ENCODE measurements at places on chromosomes 2 and 18.

DNA sequence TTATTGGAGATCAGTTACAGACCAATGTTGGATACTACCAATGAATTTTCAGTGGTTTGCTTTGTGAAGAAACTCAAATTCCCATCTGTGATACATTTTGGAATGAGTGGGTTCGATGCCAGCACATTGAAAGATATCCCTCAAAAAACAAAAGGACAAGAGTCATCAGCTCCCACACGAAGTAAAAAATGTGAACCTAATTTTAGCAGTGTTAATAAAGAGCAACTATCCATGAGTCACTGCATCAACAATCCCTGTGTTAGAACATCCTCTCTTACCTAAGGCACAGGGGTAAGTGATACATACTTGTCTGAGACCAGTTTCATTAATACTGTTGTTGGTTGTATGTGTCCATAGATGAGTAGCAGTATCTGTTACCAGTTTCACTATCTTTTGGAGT is 551.8 kb upstream of the SOX11 start:
- DNase-seq = no peak

GRCh38 chr2:37707393-37707792 is 36.0 kb upstream of the CDC42EP3 start:
- DNase-seq = no peak

GRCh38 chr2:68258851-68259250 is 6.5 kb upstream of the PPP3R1 start:
- DNase-seq = no peak

- no peak for DNase-seq
Measured at GRCh38 chr18:7476386-7476785, 90.7 kb upstream of the PTPRM start.

- DNase-seq = no peak
Measured at GRCh38 chr18:31278609-31279071, 39.3 kb upstream of the DSG1 start.

DNA sequence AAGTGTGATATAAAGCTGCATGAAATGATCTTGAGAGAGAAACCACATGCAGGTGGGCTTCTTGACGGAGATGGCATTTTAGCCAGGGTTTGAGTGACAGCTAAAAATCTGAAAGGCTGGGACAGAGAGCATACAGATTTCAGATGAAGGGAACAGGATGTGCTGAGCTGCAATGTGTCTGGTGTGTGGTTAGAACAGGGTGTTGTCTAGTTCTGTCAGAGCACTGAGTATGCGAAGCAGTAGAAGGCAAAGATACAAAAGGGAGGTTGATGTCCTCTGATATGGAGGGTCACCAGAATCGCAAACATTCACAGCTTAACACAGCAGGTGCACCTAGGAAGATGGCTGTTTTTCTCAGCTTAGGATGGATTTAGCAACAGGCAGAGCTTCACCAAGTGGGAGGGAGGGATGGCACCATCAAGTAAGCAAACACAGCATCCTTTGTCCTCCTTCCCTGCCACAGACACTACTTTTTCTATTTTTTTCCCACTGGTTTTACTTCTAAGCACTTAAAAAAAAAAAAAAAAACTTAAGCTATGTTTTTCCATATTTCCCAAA is 182.5 kb downstream of the TMX3 start:
- DNase-seq = no peak

DNA sequence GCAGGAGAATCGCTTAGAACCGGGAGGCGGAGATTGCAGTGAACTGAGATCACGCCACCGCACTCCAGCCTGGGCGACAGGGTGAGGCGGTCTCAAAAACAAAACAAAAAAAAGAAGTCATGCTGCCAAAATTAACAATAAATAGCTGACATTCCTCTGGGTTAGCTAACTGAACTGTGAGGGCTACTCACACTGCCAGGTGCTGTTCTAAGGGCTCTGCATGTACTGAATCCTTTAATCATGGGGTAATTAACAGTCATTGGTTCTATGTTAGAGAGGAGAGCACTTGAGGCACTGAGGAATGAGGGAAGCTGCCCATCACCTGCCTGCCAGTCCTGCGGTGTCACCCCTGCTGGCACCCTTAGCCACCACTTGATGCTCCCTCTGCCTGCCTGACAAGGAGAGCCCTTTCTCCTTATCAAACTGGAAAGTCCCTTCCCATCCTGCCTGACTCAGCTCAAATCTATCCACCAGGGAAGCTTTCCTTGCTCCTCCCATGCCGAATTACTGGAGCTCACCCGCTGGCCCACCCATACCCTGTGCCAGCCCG is 73.0 kb upstream of the RIOK3 start:
- no peak for DNase-seq

All from mesenteric fat pad (tissue), 1 donor.